ENCODE measurements at places on chromosomes 2 and 18. TPM values are rescaled to one million over a fixed set of nuclear protein-coding genes. Genes with fewer than 3 reads are reported as not detected.

Gene SNORC
- total RNA-seq, result 0.56 TPM

Gene C18orf54
- total RNA-seq, result 1.6 TPM

Gene EPAS1
- total RNA-seq, result 90.8 TPM

Gene DNAJC5G
- total RNA-seq, result not detected

DNA sequence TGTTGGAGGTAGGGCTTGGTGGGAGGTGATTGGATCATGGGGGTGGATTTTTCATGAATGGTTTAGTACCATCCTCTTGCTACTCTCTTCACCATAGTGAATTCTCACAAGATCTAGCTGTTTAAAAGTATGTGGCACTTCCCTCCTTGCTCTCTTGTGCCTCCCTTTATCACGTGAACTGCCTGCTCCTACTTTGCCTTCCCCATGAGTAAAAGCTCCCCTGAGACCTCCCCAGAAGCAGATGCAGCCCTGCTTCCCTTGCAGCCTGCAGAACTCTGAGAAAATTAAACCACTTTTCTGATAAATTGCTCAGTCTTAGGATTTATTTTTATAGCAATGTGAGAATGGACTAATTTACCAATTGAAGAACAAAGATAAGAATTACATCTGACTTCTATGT lies 223.1 kb downstream of the RNF144A start:
- H3K27me3 ChIP-seq, result no peaks in the 10 kb centered on the region
- DNase-seq, result no peak

- H3K27ac ChIP-seq, result no peak overlapping the region
- no peaks in the 10 kb centered on the region for H3K36me3 ChIP-seq
- H3K27me3 ChIP-seq, result no peaks in the 10 kb centered on the region
- H3K4me3 ChIP-seq, result no peak overlapping the region
Observed at GRCh38 chr2:130363479-130363878, 7.6 kb downstream of the PTPN18 start.

DNA sequence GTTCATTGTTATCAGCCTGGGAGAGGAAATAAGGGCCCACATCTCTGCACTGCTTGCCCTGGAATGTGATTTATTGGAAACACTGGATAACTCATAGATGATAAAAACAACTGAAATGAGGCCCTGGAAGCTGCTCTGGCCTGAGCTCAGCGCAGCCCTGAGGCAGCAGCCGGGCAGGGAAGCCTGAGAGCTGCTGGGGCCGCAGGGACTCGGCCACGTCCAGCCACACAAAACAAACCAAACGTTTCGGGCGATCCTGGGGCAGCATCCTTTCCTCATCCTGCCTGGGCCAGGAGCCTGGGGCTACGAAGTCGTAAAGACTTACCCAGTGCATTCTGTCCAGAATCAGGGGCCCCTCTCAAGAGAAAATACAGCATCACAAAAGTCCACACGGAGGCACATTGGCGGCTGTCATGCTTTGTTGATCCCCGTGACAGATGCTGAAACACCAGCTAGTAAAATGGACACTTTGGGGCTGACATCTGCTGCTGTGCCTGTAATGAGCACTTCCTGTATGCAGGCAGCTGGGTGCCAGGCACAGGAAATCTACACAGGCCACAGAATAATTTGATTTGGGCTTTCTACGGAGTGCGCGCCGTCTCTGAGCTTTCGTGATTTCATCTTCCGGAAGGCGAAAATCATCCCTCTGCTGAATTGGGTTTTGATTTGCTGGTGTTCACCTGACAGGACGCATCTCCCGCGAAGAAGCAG lies 250.6 kb downstream of the EIPR1 start:
- DNase-seq, result no peak
- H3K4me1 ChIP-seq, result no peaks in the 10 kb centered on the region
- H3K36me3 ChIP-seq, result no peaks in the 10 kb centered on the region
- peaks cover 20% of the 10 kb centered on the region for H3K27me3 ChIP-seq
- no peak overlapping the region for H3K4me3 ChIP-seq

- H3K27ac ChIP-seq, result no peak overlapping the region
- DNase-seq, result no peak
- no peaks in the 10 kb centered on the region for H3K4me1 ChIP-seq
- H3K36me3 ChIP-seq, result no peaks in the 10 kb centered on the region
- H3K4me3 ChIP-seq, result no peak overlapping the region
Observed at GRCh38 chr2:120425014-120425413, 79.1 kb downstream of the INHBB start.

DNA sequence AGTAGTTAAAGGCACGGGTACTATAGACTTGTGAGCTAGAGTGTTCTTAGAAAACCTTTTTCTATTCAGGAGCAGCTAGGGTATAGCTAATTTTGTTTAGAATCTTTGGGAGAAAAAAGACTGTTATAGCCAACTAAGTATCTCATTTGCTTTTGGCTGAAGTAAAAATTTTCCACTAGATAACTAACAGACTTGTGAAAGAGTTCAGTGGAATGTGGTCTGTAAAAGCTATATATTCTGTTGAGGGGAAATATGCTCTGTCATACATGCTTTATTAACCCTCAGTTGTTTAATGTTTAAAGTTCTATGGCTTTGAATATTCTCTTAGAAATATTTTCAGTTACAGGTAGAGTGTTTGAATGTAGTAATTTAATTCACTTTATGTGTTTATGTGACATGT lies 49.7 kb downstream of the RIF1 start:
- H3K36me3 ChIP-seq, result no peaks in the 10 kb centered on the region
- no peak overlapping the region for H3K27ac ChIP-seq
- H3K27me3 ChIP-seq, result no peaks in the 10 kb centered on the region

- no peak overlapping the region for H3K4me3 ChIP-seq
- H3K4me1 ChIP-seq, result no peaks in the 10 kb centered on the region
- H3K27ac ChIP-seq, result no peak overlapping the region
- no peaks in the 10 kb centered on the region for H3K27me3 ChIP-seq
- DNase-seq, result no peak
Observed at GRCh38 chr2:14354231-14354630, 278.3 kb upstream of the LRATD1 start.

DNA sequence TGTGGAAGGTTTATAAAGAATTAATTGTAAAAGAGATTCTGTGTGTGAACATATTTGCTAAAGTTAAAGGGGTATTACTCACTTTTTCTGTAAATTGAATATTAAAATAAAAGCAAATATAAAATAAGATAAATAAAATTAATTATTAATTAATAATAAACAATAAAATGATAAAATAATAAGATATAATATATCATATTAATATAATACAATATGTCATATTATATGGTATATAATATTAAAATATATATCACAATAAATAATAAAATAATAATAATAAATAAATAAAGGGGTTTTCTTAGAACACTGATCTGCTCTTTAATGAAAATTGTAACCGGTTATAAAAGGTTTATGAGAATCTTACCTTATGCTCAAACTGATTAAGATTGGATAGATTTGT lies 29.8 kb downstream of the TMEM200C start:
- DNase-seq, result no peak
- no peaks in the 10 kb centered on the region for H3K36me3 ChIP-seq
- peaks cover 12% of the 10 kb centered on the region for H3K27me3 ChIP-seq
- H3K4me1 ChIP-seq, result no peaks in the 10 kb centered on the region

Measured in esophagus squamous epithelium (tissue), 5 donors.